ENCODE measurements at places on chromosomes 5 and 9. TPM values are rescaled to one million over a fixed set of nuclear protein-coding genes. Genes with fewer than 3 reads are reported as not detected.

Gene TMEM174
- total RNA-seq, result not detected

Gene IRX1
- total RNA-seq, result not detected

Gene FBN2
- total RNA-seq, result 4.3 TPM

Gene GPR151
- not detected for total RNA-seq

Gene SPATA31A3
- total RNA-seq, result not detected

Gene SPINK13
- 0.41 TPM for total RNA-seq

Gene SPATA6L
- total RNA-seq, result 5.0 TPM

Gene C9orf50
- total RNA-seq, result 0.35 TPM

Gene TAF11L10
- total RNA-seq, result not detected

Gene FBLL1
- total RNA-seq, result 0.83 TPM

Gene IRX2
- not detected for total RNA-seq

Gene ELAVL2
- total RNA-seq, result not detected

Gene FOXD4L3
- total RNA-seq, result not detected

Gene PCA3
- total RNA-seq, result 0.43 TPM

Gene ANKRD34B
- not detected for total RNA-seq

Measured in uterus (tissue), 4 donors.